ENCODE measurements at places on chromosomes 3 and 15.

GRCh38 chr3:186121968-186122367, 13.1 kb upstream of the ETV5 start:
- DNase-seq: no peak

GRCh38 chr3:117874904-117875874, 1159.5 kb downstream of the IGSF11 start:
- DNase-seq: no peak

DNA sequence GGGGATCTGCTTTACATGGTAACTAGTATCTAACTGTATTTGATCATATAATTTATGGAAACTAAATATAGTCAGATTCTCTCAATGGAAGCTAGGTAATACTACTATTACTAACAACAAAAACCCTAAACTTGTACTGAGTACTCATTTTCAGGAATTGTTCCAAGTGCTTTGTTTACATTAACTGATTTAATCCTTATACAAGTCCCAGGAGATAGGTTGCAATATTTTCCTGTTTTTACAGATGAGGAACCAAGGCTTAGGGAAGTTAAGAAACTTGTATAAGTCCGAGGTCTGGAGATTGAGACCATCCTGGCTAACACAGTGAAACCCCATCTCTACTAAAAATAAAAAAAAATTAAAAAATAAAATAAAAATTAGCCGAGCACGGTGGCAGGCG, 7.5 kb upstream of the MTHFS start:
- no peak for DNase-seq

DNA sequence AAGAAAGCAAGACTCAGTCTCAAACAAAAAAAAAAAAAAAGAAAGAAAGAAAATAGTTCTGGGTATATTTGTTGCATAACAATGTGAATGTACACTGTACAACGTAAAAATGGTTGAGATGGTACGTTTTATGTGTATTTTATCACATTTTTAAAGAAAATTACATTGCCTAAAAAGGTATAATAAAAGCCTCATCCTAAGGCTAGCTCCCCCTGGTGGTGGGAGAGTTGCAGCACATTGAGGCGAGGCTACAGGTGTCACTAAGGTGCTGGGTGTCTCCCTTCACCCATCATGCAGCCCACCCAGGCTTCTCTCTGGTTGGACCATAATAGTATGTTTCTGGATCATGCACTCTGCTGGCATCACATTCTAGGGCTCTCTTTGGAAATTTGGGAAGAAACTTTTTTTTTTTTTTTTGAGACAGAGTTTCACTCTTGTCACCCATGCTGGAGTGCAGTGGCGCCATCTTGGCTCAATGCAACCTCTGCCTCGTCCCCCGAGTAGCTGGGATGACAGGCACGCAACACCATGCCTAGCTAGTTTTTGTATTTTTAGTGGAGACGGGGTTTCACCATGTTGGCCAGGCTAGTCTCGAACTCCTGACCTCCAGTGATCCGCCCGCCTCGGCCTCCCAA, 12.4 kb upstream of the RAB11A start:
- peak; percentile 58 for DNase-seq

- DNase-seq: no peak
Observed at GRCh38 chr15:27070841-27071240, 99.9 kb downstream of the GABRG3 start.

DNA sequence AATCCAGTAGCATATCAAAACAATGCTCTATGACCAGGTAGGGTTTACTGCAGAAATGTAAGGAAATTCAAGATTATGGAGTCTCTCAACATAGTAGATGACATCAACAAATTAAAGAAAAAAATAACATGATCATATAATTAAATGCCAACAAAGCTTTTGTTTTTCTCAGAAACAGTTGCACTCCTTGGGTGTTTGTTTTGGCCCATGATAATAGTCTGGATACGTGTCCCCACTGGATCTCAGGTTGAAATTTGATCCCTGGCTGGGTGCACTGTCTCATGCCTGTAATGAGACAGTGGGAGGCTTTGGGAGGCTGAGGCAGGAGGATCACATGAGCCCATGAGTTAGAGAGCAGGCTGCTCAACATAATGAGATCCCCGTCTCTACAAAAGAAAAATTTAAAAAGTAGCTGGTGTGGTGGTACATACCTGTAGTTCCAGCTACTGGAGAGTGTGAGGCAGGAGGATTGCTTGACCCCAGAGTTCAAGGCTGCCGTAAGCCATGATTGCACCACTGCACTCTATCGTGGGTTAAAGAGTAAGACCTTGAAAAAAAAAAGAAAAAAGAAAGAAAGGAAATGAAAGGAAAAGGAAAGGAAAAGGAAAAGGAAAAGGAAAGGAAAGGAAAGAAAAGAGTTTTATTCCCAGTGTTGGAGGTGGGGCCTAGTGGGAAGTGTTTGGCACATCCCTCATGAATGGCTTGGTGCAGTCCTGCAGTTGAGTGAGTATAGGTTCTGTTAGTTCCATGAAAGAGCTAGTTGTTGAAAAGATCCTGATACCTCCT, 53.3 kb upstream of the FOXB1 start:
- no peak for DNase-seq

DNA sequence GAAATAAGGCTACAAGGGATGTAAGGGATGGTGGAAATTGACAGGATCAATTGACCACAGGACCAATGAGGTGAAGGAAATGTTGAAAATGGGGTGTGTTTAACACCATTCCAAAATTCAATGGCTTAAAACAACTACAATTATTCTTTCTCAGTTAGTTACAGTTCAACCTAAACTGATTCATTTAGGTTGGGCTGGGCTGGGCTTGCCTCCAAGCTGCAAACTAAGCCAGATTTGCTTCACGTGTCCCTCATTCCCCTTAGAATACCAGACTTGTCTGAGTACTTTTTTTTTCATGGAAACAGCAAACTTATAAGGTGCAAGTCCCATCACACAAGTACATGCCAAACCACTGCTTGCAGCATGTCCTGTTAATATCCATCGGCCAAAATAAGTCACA, 280.1 kb downstream of the NEK10 start:
- DNase-seq: no peak

DNA sequence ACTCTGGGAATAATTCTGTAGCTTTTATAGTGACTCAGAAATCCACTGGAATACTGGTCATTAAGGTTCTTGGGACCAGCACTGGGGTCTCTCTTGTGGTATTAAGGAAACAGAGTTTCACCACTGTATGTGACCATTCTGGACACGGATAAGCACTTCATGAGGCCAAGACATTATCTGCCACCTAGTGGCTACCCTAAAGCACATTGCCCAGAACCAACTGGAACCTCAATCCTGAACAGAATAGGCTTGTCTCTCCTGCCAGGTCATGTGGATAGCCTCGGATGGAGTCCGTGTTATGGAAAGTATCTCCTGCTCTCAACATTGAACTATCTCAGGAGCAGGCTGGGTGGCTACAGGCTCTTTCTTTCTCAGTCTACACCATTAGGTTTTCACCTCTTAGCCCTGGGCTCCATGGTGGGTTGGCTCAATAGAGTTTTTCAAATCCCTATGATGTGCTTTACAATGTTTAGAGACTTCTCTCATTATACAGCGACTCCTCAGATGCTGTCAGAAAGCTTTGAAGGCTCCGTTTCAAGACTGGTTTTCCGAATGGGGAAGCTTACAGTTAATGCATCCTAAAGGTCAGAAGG, 167.6 kb upstream of the ST8SIA2 start:
- DNase-seq: no peak

DNA sequence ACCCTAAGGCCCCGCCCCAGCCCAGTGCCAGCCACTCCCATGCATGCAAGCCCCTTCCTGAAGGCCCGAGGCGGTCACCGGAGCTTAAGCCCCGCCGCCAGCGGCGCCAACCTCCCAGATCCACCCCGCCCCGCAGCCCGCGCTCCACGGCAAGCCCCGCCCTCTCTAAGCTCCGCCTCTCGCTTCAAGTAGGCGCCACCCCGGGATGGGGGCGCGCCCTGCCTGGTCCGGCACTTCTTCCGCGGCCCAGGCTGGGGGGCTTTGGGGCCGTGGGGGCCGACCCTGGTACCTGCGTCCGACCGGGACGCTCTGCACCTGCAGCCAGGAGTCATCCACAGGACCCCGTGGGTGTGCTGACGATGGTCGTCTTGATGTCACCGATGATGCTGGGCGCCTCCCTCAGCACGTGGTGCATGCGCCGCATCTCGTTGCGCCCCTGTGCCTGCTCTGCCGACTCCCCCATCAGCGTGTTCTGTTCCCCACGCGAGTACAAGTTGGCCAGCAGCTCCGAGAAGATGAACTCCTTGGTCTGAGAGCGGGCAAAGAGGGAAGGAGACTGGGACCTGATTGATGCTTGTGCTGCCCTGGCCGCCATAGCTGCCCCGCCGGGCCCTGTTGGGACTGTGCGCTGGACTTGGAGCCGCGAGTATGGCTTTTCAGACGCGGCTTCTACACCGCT, 26.1 kb upstream of the CSPG4 start:
- DNase-seq: peak; percentile 83

- DNase-seq: no peak
Observed at GRCh38 chr15:75034615-75035014, 11.2 kb downstream of the PPCDC start.

GRCh38 chr15:92907896-92908712, 8.0 kb downstream of the CHD2 start:
- DNase-seq: no peak

- DNase-seq: no peak
Observed at GRCh38 chr3:47455806-47456452, 19.8 kb downstream of the SCAP start.

DNA sequence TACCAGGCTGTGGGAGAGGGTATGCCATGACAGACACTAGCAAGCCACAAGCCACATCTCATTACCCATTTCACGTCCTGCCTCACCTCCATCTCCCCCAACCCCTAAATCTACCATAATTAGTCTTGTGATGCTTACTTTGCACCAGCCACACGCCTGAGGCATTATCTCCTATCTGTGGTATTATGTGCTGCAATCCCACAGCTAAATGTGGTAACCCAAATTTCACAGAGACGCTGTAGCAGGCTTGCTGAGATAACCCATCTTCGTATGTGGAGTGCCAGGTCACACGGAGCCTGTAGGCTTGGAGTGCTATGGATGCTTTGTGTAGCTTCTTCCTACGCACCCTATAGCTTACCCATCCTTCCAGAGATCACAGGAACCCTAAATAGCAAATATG, 256.7 kb upstream of the KCNH8 start:
- no peak for DNase-seq

DNA sequence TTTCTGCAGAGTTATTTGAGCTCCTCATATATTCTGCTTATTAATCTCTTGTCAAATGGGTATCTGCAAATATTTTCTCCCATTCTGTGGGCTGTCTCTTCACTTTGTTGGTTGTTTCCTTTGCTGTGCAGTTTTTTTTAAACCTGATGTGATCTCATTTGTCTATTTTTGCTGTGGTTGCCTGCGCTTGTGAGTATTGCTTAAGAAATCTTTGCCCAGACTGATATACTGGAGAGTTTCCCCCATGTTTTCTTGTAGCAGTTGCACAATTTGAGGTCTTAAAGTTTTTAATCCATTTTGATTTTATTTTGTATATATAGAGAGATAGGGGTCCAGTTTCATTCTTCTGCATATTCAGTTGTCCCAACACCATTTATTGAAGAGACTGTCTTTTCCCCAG, 102.3 kb downstream of the POLQ start:
- no peak for DNase-seq

GRCh38 chr15:39624806-39625205, 43.9 kb downstream of the THBS1 start:
- DNase-seq: peak; percentile 53

DNA sequence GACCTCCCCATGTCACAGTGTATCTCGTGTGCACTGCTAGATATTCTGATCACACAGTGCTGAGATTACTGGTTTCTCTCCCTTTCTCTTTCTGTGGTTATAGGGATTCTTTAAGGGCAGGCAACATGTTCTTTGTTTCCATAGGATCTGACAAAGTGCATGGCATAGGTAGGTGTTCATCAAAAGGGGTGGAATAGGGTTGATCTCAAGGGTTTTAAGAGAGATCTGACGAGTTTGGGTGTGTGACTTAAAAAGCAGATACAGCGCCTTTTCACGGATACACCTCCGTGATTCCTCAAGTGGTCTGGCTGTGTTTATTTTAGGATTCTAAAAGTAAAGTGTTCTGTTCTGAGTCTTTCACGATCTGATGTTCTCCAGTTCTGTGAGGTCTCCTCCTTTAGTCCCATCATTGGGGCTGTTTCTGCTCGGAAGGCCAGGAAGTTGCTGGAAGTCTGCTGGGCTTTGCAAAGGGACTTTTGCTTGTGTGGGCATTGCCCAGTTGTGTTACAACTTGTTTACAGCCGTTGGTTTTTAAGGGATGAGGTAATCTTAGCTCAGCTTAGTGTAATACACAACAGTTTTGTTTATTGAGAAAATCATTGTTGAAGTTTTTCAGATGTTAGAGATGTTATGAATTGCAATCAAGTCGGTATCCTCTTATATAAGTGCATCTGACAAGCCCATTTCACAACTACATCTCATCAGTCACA, 34.8 kb downstream of the IGF1R start:
- no peak for DNase-seq

DNA sequence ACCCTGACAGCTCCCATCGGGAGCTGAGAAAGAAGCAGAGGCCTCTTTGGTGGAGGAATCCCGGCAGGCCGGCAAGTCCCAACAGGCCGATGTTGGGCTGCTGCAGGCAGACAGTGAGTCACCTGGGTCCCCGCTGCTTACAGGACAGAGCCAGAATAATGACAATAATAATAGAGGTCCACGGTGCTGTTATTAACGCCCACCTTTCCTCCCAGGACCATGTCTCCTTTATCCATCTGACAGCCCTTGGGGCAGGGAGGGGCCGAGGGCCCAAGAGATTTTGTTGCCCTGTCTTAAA, 29.3 kb upstream of the MAGEF1 start:
- DNase-seq: no peak

- DNase-seq: no peak
Observed at GRCh38 chr15:78913012-78913411, 31.8 kb downstream of the CTSH start.

DNA sequence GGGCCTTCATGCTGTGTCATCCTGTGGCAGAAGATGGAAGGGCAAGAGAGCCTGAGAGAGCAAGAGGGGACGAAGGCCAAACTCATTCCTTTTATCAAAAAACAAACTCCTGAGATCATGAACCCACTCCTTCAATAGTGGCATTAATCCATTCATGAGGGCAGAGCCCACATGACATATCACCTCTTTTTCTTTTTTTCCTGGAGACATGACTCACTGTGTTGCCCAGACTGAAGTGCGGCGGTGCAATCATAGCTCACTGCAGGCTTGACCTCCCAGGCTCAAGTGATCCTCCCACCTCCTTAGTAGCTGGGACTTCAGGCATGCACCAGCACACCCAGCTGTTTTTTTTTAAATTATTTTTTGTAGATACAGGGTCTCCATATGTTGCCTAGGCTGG, 92.0 kb upstream of the RNU6-1 start:
- DNase-seq: no peak

- no peak for DNase-seq
Observed at GRCh38 chr3:147518465-147518864, 109.3 kb downstream of the ZIC1 start.

Measured in stimulated activated CD4-positive, alpha-beta T cell treated with anti-CD3 and anti-CD28 coated beads, TNF-alpha, amount 100 ng/mL, for 1 hour (primary cell).